ENCODE measurements at places on chromosomes 5 and 9.

DNA sequence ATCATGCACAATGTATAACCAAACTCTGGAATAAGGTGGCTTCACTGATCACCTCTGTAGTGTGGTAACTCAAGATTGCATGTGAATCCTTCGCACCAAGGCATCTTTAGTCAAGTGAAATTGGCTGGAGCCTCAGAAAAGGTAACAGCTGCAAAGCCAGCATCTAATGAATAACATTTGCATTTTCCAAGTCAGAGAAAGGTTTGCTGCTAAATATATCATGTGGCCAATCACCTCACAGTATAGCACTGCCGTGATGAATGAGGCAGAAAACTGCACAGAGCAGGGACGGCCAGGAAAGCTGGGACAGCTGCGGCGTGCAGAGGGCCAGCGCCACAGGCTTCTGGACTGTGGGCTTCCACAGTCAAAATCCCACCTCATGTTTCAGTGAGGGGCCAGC, 18.5 kb downstream of the MRPS27 start:
- no peak for DNase-seq

DNA sequence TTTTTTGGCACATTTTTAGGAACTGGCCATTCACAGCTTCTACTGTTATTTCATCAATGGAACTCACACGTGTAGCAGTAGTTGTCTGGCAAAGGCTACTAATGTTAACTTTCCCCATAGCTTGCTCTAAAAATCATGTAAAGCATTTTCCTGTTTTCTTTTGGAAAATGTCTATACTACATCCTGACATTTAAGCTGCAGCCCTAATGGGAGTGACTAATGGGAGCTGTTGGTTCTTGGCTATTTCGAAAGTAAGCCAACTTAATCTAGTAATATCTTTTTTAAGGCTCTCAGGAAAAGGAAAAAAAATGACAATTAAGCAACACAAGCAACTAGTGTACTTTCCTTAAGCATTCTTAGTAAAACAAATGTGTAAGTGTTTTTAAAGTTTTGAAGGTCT, 169.2 kb downstream of the SLC12A2 start:
- no peak for DNase-seq

DNA sequence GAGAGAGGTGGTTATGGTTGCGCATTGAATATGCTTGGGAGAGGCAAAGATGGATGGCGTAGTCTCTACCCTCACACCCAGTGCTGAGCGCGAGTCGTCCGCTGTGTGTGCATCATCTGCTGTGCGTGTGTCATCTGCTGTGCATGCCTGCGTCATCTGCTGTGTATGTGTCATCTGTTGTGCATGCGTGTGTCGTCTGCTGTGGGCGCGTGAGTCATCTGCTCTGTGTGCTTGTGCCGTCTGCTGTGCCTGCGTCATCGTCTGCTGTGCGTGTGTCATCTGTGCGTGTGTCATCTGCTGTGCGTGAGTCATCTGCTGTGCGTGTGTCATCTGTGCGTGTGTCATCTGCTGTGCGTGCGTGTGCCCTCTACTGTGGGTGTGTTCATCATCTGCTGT, 68.0 kb upstream of the IRX4 start:
- no peak for DNase-seq

GRCh38 chr9:26802921-26803320, 89.7 kb downstream of the CAAP1 start:
- DNase-seq: no peak

- DNase-seq: no peak
These were observed 36.3 kb downstream of the GOLM1 start for GRCh38 chr9:86062845-86063693.

- no peak for DNase-seq
These were observed 119.6 kb upstream of the TAF11L2 start for GRCh38 chr5:17378346-17378997.

DNA sequence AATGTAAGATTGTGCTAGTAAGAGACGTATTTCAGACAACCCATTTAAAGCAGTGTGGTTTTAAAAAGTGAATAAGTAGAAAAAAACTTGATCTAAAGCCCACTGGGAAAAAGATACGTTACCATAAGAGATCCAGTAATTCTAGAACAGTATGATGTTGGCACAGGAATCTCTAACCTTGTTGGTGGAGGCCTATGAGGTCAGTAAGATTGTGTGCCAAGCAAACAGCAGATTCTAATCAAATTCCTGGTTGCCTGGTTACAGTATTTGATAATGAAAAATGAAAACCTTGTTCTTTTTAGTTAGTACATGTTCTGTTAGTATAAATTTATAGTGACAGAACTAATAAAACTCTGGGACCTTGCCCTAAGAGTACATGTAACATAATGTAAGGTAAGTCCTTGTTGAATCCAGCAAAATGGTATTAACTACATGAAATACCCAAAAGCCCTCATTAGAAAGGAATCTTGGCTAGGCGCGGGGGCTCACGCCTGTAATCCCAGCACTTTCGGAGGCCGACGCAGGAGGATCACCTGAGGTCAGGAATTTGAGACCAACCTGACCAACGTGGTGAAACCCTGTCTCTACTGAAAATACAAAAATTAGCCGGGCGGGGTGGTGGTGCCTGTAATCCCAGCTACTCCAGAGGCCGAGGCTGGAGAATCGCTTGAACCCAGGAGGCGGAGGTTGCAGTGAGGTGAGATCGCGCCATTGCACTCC, 33.2 kb upstream of the DMXL1 start:
- no peak for DNase-seq

- DNase-seq: no peak
These were observed 99.8 kb downstream of the TENT4A start for GRCh38 chr5:6812800-6813731.

- no peak for DNase-seq
These were observed 54.6 kb downstream of the ZNF354C start for GRCh38 chr5:179114756-179115155.

DNA sequence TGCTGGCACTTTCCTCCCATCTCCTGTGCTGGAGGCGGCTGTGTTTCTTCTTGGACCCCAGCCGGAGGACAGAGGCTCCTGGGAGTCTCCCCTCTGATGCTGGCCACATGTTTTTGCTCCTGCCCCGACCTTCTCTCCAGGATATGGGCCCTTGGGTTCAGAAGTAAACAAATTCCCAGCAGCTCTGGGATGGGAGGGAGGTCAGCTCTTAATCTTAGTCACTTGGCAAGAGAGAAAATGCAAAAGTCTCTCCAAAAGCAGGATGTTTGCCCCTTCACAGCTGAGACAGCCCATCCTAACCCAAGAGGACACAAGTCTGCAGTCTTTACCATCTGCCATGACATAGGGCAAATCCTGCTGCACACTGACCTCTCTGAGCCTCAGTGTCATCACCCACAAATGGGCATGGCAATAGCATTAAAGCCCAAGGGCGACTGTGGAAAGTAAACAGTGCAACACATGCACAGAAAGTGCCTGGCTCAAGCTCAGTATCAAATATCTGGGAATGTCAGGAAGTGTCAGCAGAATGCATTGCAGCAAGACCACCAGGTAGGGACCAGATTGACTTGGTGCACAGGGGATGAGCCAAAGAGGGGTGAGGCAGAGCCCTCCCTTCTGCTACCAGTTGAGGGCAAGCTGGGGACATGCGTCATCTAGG, 117.0 kb upstream of the CXCL14 start:
- no peak for DNase-seq

- DNase-seq: no peak
These were observed 17.7 kb upstream of the ANXA1 start for GRCh38 chr9:73133921-73134407.

DNA sequence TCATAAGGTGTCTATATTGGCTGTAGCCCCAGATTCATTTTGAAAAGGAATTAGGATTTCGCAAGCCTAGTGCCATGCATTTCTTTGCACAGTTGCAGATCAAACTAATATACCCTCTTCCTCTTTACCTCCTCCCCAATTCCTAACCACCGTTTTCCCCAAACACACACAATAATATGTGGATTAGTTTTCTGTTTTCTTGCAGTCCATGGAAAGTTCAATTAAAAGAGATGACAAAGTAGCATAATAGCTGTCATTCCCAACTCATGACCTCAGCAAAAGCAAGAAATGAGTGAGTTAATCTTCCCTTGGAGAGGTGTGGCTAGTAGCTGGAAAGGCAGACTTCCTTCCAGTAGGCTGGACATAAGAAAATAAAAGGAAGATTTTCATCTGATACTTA, 349.1 kb downstream of the TMEM232 start:
- DNase-seq: no peak

DNA sequence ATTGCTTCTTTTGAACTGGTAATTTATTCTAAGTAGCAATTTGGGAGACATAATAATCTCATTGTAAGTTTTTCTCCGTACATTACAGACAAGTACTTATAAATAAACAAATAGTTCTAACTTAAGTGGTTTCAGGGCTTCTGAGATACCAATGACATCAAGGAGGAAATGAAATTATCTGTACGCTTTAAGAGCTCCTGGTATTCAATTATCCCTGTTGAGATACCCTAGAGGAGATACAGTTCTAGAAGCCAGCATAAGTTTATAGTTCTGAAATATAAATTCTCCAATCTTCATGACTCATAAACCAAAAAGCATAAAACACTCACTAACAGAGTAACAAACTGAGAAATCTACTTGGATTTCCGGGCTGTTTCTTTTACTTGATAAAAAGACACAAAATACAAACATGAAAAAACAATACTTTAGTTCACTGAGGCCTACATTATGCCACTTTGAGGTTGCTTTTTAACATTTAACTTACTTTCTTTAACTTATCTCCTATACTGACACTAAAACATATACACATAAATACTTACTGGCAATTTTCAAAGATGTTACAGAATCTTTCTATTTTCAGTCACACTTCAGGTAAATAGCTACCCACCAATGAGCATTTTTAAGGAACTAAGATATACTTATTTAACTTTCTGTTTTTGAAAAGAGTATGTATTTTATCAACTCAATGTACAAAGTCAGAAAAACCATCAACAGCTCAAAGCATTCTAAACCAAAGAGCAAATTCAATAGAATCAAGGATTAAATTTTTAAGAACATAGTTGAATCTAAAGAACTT, 7.5 kb downstream of the DCTN4 start:
- DNase-seq: no peak

- DNase-seq: no peak
These were observed 29.9 kb downstream of the GLT6D1 start for GRCh38 chr9:135609366-135609955.

- no peak for DNase-seq
These were observed 515.8 kb downstream of the KDM4C start for GRCh38 chr9:7273575-7273974.

GRCh38 chr5:158304607-158305006, 445.7 kb upstream of the CLINT1 start:
- no peak for DNase-seq

DNA sequence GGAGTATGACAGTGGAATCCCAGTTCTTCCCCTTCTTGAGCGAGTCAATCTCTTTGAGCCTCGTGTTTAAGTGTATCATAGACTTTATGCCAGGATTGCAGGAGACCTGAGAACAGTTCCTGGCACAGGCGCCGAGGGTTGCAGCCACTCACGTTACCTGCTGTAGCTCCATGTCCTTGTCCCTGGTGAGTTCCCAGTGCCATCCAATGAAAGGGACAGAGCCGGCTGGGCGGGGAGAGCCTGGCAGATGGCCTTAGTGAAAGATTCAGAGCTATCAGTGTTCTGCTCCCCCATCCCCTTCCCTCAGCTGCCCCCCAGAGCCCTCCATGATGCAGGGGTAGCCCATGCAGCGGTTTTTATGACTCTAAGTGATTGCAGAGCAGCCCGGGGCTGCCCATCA, 554.0 kb downstream of the BNC2 start:
- no peak for DNase-seq

GRCh38 chr5:64594025-64594424, 88.2 kb downstream of the RGS7BP start:
- no peak for DNase-seq

GRCh38 chr9:114884787-114885452, 45.5 kb downstream of the TNFSF8 start:
- no peak for DNase-seq

DNA sequence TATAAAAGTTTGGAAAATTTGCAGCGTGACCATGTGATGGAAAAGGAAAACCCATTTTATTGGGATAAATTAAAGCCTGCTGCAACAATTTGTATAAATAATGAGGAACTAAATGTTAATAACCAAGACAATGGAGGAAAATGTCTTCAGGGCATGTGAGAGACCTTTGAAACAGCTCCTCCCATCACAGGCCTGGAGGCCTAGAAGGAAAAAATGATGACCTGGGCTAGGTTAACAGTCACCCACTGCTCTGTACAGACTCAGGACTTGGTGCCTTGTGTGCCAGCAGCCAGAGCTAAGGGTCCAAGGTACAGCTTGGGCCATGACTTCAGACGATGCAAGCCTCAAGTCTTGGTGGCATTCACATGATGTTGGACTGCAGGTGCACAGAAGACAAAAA, 22.0 kb upstream of the UGT3A1 start:
- DNase-seq: no peak

- no peak for DNase-seq
These were observed 82.0 kb downstream of the NIPBL start for GRCh38 chr5:36958612-36959011.

GRCh38 chr5:150490754-150491153, 17.2 kb upstream of the NDST1 start:
- DNase-seq: no peak

DNA sequence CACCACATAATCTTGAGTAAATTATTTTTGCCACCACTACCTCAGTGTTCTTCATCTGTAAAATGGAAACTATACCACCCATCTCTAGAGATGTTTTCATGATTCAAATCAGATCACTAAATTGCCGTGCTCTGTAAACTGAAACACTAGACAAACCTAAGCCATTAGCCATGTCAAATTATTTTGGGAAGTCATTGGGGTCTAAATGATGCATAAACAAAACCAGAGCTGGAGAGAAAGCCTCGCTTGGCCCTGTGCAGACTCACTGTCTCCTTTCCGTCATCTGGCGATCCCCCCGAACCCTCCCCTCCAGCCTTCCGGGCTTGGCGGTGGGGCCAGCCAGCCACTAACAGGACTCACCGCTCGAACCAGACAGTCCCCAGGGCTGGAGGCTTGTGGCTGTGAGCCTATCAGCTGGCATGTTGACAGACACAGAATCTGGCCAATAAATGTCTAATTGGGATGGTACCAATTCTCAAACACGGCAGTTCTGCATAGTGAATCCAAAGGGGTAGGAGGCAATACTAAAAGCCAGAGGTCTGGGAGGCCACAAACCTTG, 256.5 kb downstream of the SEC61B start:
- no peak for DNase-seq

GRCh38 chr9:96376891-96377874, 6.3 kb downstream of the SLC35D2 start:
- no peak for DNase-seq

- DNase-seq: no peak
These were observed 5.4 kb downstream of the RGS3 start for GRCh38 chr9:113468716-113469448.

All from CD4-positive, alpha-beta T cell treated with Interleukin-6 for 4 hours (primary cell).